ENCODE measurements at places on chromosomes 11 and 22. TPM values are rescaled to one million over a fixed set of nuclear protein-coding genes. Genes with fewer than 3 reads are reported as not detected.

DNA sequence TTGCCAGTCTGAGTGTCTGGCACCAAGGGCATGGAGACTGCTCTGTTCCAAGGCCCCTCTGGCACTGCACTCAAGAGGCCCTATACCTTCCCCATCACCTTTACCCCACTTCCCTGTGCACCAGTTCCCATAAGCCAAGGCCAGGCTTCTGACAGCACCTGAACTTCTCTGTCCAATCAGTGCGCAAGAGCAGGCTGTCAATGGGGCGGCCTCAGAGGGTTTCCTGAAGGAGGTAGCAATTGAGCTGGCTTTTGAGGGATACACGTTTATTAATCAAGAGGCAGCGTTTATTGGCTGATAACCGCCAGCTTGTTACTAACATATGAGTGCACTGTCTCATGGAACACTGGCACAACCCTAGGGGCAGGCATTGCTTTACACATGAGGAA lies 2.1 kb downstream of the SH3BP1 start:
- H3K4me1 ChIP-seq: peaks cover 8% of the 10 kb centered on the region
- no peaks in the 10 kb centered on the region for H3K27me3 ChIP-seq
- H3K4me3 ChIP-seq: no peak overlapping the region

- no peaks in the 10 kb centered on the region for H3K27me3 ChIP-seq
- H3K36me3 ChIP-seq: peaks cover 27% of the 10 kb centered on the region
- no peaks in the 10 kb centered on the region for H3K4me1 ChIP-seq
- no peak for DNase-seq
- no peak overlapping the region for H3K4me3 ChIP-seq
Observed at GRCh38 chr22:50218153-50218995, 17.6 kb downstream of the SELENOO start.

ZFTA gene
- 42.8 TPM for total RNA-seq

KRTAP5-2 gene
- total RNA-seq: not detected

GRCh38 chr11:86396396-86396795 lies 21.7 kb downstream of the CCDC81 start:
- no peak overlapping the region for H3K4me3 ChIP-seq
- no peaks in the 10 kb centered on the region for H3K27me3 ChIP-seq
- no peak for DNase-seq

KRTAP5-1 gene
- total RNA-seq: not detected

- no peak for DNase-seq
- no peaks in the 10 kb centered on the region for H3K4me1 ChIP-seq
- H3K27ac ChIP-seq: no peak overlapping the region
- no peaks in the 10 kb centered on the region for H3K36me3 ChIP-seq
Observed at GRCh38 chr11:120141768-120142423, 4.0 kb upstream of the TRIM29 start.

HEPACAM gene
- total RNA-seq: 0.04 TPM

GRCh38 chr22:36274531-36274930 lies 21.6 kb downstream of the APOL1 start:
- no peaks in the 10 kb centered on the region for H3K36me3 ChIP-seq
- H3K27ac ChIP-seq: no peak overlapping the region
- H3K27me3 ChIP-seq: no peaks in the 10 kb centered on the region
- no peak for DNase-seq
- H3K4me3 ChIP-seq: no peak overlapping the region

GRCh38 chr11:104352036-104352435 lies 188.1 kb upstream of the PDGFD start:
- no peak for DNase-seq
- no peak overlapping the region for H3K4me3 ChIP-seq
- no peaks in the 10 kb centered on the region for H3K36me3 ChIP-seq

NRGN gene
- 2.1 TPM for total RNA-seq

DNA sequence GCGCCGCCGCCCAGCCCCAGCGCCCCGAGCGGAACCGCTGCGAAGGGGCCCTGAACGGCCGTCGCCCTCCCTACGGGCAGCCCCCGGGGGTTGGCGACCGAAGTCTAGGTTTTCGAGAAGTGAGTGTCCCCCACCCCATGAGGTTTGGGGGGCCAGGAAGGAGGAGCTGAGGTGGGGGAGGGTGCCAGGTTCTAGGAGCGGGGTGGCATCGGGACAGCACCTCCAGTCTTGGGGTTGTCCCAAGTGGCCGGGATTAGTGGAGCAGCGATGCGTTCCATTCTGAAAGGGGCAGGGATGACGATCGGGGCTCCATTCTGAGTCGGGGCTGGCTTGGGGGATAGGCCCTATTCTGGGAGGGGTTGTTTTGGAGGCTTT lies 408 bp downstream of the PPP2R5B start:
- peaks cover 8% of the 10 kb centered on the region for H3K4me1 ChIP-seq
- no peaks in the 10 kb centered on the region for H3K27me3 ChIP-seq
- peak overlapping the region; percentile 95 for H3K4me3 ChIP-seq

DNA sequence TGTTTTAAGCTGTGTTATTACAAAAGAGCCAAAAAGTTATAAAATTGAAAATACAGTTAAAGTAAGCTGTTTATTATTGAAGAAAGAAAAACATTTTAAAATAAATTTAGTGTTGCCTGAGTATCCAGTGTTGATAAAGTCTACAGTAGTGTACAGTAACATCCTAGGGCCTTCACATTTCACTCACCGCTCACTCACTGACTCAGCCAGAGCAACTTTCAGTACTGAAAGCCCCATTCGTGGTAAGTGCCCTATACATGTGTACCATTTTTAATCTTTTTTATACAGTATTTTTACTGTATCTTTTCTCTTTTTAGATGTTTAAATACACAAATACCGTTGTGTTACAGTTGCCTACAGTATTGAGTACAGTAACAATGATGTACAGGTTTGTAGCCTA lies 35.0 kb downstream of the POLD3 start:
- no peaks in the 10 kb centered on the region for H3K27me3 ChIP-seq
- H3K4me3 ChIP-seq: no peak overlapping the region
- H3K27ac ChIP-seq: no peak overlapping the region
- no peaks in the 10 kb centered on the region for H3K4me1 ChIP-seq

APOL6 gene
- not detected for total RNA-seq

- no peaks in the 10 kb centered on the region for H3K36me3 ChIP-seq
- H3K4me3 ChIP-seq: no peak overlapping the region
- DNase-seq: peak; percentile 86
- H3K27ac ChIP-seq: no peak overlapping the region
Observed at GRCh38 chr11:33687733-33688479, 12.7 kb downstream of the C11orf91 start.

- H3K36me3 ChIP-seq: no peaks in the 10 kb centered on the region
- H3K27ac ChIP-seq: no peak overlapping the region
- DNase-seq: no peak
- no peaks in the 10 kb centered on the region for H3K4me1 ChIP-seq
- no peak overlapping the region for H3K4me3 ChIP-seq
Observed at GRCh38 chr11:62120431-62120830, 3.4 kb upstream of the INCENP start.

- no peak overlapping the region for H3K4me3 ChIP-seq
- peaks cover 9% of the 10 kb centered on the region for H3K27me3 ChIP-seq
- H3K36me3 ChIP-seq: no peaks in the 10 kb centered on the region
- H3K4me1 ChIP-seq: no peaks in the 10 kb centered on the region
Observed at GRCh38 chr11:11263238-11264005, 89.6 kb downstream of the CSNK2A3 start.

- DNase-seq: no peak
- no peaks in the 10 kb centered on the region for H3K36me3 ChIP-seq
- H3K4me3 ChIP-seq: no peak overlapping the region
- no peaks in the 10 kb centered on the region for H3K27me3 ChIP-seq
- no peaks in the 10 kb centered on the region for H3K4me1 ChIP-seq
- H3K27ac ChIP-seq: peak overlapping the region; percentile 13
Observed at GRCh38 chr11:46560300-46560991, 33.4 kb downstream of the AMBRA1 start.

- DNase-seq: peak; percentile 68
- H3K36me3 ChIP-seq: no peaks in the 10 kb centered on the region
- no peak overlapping the region for H3K4me3 ChIP-seq
Observed at GRCh38 chr11:128251140-128251539, 336.2 kb downstream of the ETS1 start.

C11orf91 gene
- not detected for total RNA-seq

DNA sequence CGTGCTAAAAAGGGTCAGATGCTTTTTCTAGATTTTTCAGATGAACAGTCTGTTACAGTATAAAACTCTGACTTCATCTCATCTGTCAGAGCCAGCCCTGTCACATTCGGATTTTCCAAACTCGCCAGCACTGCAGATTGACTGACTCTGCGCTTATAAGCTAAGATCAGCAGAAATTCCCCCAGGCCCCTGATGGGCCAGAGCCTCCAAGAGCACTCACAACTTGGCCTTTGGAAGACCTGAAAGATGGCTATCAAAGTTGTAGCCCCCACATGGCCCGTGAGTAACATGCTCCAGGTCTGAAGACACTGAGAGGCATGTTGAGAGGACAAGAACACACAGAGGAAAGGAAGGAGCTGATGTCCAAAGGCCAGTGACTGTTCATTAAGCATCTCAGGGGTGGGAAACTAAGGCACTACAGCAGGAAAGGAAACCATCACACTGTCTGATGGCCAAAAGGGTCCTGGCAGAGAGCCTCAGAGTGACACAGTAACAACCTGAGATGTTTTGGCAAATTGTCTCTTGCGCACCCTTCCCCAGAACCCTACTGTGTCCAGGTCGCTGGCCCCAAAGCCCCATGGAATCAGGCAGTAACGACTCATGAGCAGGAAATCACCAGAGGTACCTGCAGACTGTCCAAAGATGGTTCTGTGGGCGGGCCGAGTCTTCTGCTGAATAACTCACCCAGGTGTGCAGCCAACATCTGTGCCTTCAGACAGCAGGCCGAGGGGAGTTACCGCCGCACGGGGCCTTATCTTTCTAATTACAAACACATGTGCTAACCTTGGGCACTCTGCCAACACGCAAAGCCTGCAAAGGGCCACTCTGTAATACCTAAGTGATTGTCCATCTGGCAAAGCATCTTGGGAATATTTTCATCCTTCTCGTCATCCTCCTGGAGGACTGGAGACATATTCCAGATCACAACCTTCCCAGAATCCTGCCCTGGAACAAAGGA lies 23.6 kb downstream of the HIRA start:
- no peak overlapping the region for H3K4me3 ChIP-seq
- peak overlapping the region; percentile 99 for H3K27ac ChIP-seq
- DNase-seq: peak; percentile 77
- H3K4me1 ChIP-seq: peaks cover 66% of the 10 kb centered on the region
- no peaks in the 10 kb centered on the region for H3K27me3 ChIP-seq
- H3K36me3 ChIP-seq: no peaks in the 10 kb centered on the region

PCNX3 gene
- 40.9 TPM for total RNA-seq

DNA sequence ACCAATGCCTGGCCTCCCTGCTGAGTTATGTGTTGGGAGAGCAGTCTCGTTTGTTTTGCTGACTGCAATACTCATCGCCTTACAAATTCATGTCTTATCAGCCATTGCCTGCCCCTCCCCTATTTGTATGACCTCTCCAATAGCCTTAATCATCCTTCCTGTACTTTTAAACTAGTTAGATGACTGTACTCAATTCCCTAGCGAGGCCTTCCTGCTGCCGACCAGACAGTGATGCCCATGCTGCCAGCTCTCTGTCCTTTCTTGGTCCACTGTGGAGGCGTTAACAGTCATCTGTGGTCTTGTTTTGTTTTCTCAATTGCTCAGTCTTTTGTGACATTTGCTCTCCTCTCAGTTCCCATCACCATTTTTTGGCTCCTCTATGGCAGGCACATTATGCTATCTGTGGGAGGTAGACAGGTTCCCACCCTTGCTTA lies 20.3 kb upstream of the YPEL1 start:
- H3K4me1 ChIP-seq: peaks cover 23% of the 10 kb centered on the region
- H3K4me3 ChIP-seq: no peak overlapping the region
- H3K27ac ChIP-seq: no peak overlapping the region
- H3K36me3 ChIP-seq: peaks cover 9% of the 10 kb centered on the region
- DNase-seq: peak; percentile 64

- H3K27ac ChIP-seq: no peak overlapping the region
- H3K4me3 ChIP-seq: no peak overlapping the region
- H3K4me1 ChIP-seq: peaks cover 28% of the 10 kb centered on the region
- DNase-seq: no peak
- no peaks in the 10 kb centered on the region for H3K27me3 ChIP-seq
Observed at GRCh38 chr11:110314366-110315095, 18.1 kb upstream of the RDX start.

- H3K27me3 ChIP-seq: no peaks in the 10 kb centered on the region
- H3K36me3 ChIP-seq: no peaks in the 10 kb centered on the region
- H3K27ac ChIP-seq: no peak overlapping the region
- no peak overlapping the region for H3K4me3 ChIP-seq
- DNase-seq: no peak
Observed at GRCh38 chr11:88035271-88035670, 140.0 kb downstream of the RAB38 start.

GRCh38 chr11:104324276-104324675 lies 160.3 kb upstream of the PDGFD start:
- H3K27ac ChIP-seq: no peak overlapping the region
- no peak overlapping the region for H3K4me3 ChIP-seq
- no peaks in the 10 kb centered on the region for H3K4me1 ChIP-seq
- H3K27me3 ChIP-seq: no peaks in the 10 kb centered on the region
- no peak for DNase-seq

DNA sequence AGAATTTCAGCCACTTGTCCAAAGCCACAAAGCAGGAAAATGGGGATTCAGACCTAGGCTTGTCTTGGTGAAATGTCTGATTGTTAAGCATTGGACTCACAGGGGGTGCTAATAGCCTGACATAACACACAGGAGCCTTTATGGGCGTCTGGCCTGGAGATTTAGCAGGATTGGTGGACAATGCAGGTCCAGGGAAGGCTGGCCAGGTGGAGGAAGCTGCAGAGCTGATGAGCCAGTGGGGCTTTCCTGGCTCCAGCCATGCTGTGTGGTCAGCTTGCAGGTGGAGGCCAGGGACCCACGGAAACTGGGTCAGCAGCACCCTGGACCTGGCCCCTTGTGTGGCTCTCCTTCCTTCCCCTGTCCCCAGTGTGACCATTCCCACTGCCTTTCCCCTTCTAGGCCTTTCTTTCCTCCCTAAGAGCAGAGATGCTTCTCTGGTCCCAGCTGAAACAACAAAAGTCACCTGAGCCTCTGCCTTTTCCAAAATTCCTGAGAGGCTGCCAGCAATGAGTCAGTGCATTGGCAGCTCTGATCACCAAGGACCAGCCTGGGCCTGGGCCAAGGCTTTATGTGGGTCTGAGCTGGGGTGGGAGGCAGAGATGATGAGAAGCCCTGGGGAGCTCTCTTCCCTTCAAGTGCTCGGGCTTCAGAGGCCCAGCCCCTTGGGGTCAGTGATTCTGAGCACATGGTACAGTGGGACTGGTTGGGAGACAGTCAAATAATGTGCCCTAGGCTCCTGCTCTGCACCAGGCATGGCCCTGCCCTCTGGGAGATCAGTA lies 85.2 kb downstream of the CCDC81 start:
- H3K4me3 ChIP-seq: no peak overlapping the region
- no peaks in the 10 kb centered on the region for H3K27me3 ChIP-seq
- no peak overlapping the region for H3K27ac ChIP-seq
- H3K36me3 ChIP-seq: no peaks in the 10 kb centered on the region
- DNase-seq: peak; percentile 89

GRCh38 chr22:44618400-44618799 lies 83.6 kb upstream of the PRR5 start:
- no peak overlapping the region for H3K27ac ChIP-seq
- no peaks in the 10 kb centered on the region for H3K36me3 ChIP-seq
- no peak overlapping the region for H3K4me3 ChIP-seq
- DNase-seq: no peak
- H3K4me1 ChIP-seq: no peaks in the 10 kb centered on the region
- H3K27me3 ChIP-seq: no peaks in the 10 kb centered on the region

Measured in cardiac muscle cell (in vitro differentiated cells and primary cell).